Activated CD4-positive, alpha-beta T cell treated with anti-CD3 and anti-CD28 coated beads for 36 hours (primary cell): ENCODE measurements at places on chromosomes 3 and 15. TPM values are rescaled to one million over a fixed set of nuclear protein-coding genes. Genes with fewer than 3 reads are reported as not detected.

GRCh38 chr3:122893754-122894668 is 99.1 kb downstream of the SLC49A4 start:
- no peak overlapping the region for H3K27ac ChIP-seq
- no peak for DNase-seq
- no peaks in the 10 kb centered on the region for H3K36me3 ChIP-seq
- H3K4me3 ChIP-seq: no peak overlapping the region

DNA sequence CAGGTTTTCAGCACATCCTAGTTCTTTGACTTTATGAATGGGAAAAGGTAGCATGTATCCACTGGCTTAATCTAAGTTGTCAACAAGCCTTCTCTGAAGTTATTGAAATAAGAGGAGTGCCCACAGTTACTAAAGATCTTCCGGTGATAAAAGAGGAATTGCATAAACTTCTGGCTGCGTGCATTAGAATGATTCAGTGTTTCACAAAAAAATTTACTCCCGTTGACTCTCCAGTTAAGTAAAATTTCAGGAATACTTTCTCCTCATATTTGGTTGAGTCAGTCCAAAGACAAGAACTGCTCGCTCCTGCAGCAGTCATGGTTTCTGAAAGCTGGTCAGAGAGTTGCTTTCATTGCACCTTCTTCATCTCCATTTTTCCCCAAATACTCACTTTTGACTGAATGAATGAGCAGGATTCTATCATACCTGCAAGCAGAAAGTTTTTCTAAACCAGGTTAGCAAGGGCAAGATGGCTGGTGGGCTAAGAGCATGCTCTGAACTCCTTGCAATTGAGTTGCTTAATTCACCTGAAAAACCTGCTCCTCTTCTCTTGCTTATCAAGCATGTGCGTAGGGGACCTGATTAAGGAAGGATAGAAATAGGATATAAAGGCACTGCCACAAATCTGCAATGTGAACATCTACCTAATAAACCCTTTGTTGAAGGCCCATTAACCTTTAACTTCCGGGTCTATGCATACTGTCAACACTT is 64.2 kb upstream of the TIMP4 start:
- no peak overlapping the region for H3K4me3 ChIP-seq
- no peaks in the 10 kb centered on the region for H3K36me3 ChIP-seq
- H3K27me3 ChIP-seq: peaks cover 10% of the 10 kb centered on the region
- DNase-seq: no peak
- no peak overlapping the region for H3K27ac ChIP-seq
- no peaks in the 10 kb centered on the region for H3K4me1 ChIP-seq

- H3K4me1 ChIP-seq: no peaks in the 10 kb centered on the region
- H3K27me3 ChIP-seq: no peaks in the 10 kb centered on the region
- DNase-seq: no peak
- no peaks in the 10 kb centered on the region for H3K36me3 ChIP-seq
- H3K27ac ChIP-seq: no peak overlapping the region
- no peak overlapping the region for H3K4me3 ChIP-seq
Observed at GRCh38 chr3:169562988-169563774, 100.3 kb downstream of the MECOM start.

- H3K27ac ChIP-seq: no peak overlapping the region
- no peaks in the 10 kb centered on the region for H3K27me3 ChIP-seq
- H3K4me1 ChIP-seq: peaks cover 54% of the 10 kb centered on the region
- peaks cover 29% of the 10 kb centered on the region for H3K36me3 ChIP-seq
- H3K4me3 ChIP-seq: no peak overlapping the region
- DNase-seq: no peak
Observed at GRCh38 chr3:195411836-195412235, 31.0 kb downstream of the ACAP2 start.

DNA sequence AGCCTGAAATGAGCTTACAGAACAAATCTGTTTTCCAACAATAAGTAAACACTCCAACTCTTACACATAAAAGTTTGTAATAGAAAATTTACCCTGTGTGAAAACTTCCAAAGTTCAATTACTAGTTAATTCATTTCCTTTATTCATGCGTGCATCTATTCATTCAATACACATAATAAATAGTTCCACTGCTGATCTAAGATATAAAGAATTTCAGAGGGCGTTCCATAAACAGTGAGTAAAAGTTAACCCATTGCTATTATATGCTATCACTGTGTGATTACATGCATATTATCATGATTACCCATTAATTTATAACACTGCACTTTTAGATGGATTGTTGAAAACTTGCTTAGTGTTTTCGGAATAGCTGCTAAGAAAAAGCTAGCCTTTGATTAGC is 36.2 kb upstream of the CFAP20DC start:
- no peak overlapping the region for H3K27ac ChIP-seq
- H3K4me1 ChIP-seq: no peaks in the 10 kb centered on the region
- no peak overlapping the region for H3K4me3 ChIP-seq
- H3K27me3 ChIP-seq: peaks cover 22% of the 10 kb centered on the region
- DNase-seq: no peak
- no peaks in the 10 kb centered on the region for H3K36me3 ChIP-seq

DNA sequence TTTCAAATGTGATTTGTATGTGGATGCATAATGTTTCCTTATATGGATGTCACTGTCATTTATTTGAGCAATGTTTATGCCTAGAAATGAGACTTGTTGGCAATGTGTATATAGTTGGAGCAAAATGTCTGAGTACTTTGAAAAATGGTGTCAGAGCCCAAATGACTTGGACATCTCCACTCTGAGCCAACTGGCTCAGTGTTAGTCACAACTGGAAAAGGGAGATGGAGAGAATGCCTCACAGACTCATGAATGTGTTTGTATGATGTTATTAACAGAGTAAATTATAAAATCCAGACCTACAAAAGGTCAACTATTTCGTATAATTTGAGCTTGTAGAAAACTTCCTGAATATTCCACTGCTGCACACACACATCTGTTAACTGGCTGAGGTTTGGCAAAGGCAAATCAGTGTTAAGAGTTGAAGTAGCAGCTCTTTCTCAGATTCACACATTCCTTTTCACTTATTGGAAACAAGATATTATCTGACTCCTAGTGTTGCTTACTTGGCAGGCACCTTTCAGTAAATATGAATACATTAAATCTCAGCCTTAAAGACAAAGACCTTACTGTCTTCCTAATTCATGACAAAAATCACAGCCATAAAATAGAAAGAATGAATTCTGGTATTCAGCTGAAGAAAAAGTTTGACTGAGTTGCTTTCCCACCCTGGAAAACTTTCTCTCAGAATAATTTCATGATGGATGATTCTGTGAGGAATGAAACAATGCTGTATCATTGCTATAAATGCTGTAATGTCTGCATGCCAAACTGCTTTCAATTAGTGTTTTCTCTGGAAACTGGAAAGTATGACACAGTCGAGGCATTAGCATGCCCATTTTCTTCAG is 27.0 kb downstream of the ADIPOQ start:
- peak; percentile 12 for DNase-seq
- H3K27me3 ChIP-seq: no peaks in the 10 kb centered on the region
- H3K27ac ChIP-seq: no peak overlapping the region
- no peaks in the 10 kb centered on the region for H3K36me3 ChIP-seq
- peaks cover 28% of the 10 kb centered on the region for H3K4me1 ChIP-seq

DNA sequence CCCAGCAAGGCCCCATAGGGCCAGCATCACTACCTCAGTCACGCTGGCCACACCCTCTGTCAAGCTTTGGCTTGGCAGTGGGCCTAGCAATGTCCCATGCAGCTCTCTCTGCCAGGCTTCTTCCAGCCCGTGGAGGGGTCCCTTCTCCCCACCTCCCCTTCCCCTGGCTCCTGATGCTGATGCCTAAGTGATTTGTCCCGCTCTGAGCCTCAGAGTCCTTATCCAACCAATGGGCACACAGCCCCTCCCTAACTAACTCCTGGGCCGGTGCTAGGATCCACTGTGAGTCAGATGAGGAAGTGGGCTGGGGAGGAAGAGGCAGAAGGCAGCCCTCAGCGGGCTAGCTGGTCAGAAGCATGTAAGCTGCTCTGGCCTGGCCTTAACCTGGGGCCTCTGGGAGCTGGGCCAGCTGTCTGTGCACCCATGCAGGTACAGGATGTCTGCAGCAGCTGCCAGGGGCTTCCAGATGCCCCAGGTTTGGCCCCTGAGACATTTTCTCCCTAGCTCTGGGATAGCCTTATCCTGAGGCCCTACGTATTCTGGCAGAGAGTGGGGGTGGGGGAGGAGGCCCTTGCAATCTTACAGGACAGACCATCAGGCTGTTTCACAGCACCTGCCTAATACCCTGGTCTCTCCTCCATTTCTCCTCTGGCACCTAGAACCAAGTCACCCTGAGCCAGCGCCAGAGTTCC is 740 bp upstream of the ZBTB47 start:
- H3K4me3 ChIP-seq: no peak overlapping the region
- H3K27ac ChIP-seq: no peak overlapping the region
- peaks cover 2% of the 10 kb centered on the region for H3K27me3 ChIP-seq
- DNase-seq: no peak
- H3K36me3 ChIP-seq: peaks cover 2% of the 10 kb centered on the region
- H3K4me1 ChIP-seq: peaks cover 7% of the 10 kb centered on the region

The GALNT15 gene
- total RNA-seq: not detected

The ICE2 gene
- 81.6 TPM for total RNA-seq

The GUCA1C gene
- not detected for total RNA-seq

The ADPRH gene
- total RNA-seq: 2.5 TPM
